NCI-H187 treated with DMSO at 0.1 percent for 48 hours (cell line): ENCODE measurements at places on chromosomes 3 and 15.
A peak's percentile ranks its signal among the peaks of the same experiment; 100 is the strongest.

DNA sequence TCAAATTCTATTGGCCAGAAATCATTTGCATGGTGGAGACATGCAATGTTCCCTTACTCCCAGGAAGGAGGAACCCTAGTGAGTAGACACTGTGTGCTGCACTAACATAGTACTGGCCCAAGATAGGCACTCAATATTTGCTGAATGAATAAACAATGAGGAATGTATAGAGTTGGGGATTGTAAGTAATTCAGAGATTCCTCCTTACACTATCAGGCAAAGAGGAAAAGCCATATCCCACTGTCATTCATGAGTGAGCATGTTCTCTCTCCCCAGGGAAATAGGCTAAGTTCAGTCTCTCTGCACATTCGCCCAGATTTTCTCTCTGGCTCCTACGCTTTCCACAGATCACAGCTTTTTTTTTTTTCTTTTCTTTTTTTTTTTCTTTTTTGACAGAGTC lies 154.9 kb upstream of the WNT5A start:
- no peak for DNase-seq

DNA sequence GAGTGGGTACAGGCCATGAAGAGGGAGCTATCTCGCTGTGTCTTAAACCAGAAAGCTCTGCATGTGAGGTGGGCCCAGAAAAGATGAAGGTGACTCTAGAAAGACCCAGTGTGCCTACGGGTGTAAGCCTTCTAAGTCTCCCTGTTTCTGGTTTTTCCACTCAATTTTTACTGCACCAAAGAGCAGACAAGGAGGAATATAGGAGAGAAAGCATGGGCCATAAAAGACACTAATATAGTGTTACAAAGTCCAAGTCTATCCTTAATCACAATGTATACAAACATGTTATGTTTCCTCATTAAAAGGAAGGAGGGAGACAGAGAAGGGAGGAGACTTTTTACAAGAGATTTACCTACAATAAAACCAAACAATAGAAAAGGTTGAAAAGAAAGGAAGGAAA lies 24.1 kb upstream of the ZKSCAN7 start:
- DNase-seq = no peak

- DNase-seq = no peak
These were observed 438.4 kb downstream of the OCA2 start for GRCh38 chr15:27660676-27661075.

DNA sequence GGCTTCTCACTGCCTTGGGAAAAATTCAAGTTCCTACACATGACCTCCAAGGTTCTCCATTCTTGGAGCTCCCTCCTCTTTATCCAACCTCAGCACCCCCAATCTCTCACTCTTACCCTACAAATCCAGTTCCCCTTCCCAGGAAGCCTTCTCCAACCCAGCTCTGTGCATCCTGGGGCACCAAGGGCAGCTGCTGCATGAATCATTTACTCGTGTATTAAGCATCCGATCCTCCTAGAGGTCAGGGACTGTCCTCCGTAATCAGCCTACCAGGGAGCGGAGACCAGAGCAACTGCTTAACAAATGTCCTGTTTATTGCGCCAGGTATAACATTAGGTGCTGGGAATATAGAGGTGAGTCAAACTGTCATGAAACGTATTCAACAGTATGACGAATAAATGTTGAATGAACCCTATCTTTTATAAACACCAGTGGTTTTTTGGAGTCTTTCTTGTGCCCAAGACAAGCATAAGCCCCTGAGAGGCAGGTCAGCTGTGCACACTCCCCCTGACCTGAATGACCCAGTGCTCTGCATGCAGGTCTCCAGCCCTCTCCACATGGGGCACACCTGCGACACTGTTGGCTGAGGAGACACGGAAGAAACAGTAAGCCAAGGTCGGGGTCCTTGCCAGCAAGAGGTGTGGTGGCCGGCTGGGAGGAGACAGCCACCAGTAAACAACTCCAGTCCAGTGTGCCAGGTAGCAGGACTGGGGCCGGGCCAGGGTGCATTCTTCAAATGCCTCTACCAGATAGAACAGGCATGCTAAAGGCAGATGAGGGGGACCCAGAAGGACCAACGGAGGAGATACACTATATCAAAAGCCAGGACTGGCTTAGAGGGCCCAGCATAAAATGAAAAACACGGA lies 27.6 kb downstream of the ANP32A start:
- no peak for DNase-seq

GRCh38 chr3:190442240-190442639 lies 7.5 kb downstream of the TMEM207 start:
- DNase-seq = no peak

DNA sequence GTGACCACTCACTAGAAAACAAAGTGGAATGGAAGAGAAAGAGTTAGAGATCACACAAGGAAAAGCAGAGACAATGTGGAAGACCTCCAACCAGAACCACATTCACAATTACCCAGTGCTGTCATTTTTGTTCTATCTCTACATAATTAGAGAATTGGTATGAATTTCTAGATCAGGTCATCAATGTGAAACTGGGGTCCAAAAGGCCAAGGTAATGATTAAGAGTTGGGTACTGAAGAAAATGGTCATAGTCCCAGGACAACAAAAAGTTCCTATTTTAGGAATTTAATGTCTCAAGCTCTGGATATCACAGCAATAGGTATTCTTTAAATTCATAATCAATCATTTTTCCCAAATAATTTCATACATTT lies 84.7 kb upstream of the PPIB start:
- no peak for DNase-seq

DNA sequence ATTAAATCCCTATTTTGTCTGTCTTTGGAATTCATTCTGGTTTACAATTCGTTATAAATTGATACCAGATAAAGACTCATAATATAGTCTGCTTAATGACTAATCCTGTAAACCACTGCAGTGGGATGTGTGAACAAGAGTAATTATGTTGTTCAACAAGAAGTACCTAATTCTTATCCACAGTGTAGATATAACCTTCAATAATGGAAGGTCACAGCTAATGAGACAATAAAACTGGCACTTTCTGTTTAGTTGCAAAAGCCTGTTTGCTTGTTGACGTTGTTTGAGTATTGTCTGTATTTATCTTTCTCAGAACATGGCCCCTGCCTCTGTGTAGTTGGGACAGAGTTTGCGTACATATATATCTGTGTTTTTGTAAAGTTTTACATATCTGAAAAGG lies 26.7 kb downstream of the PIAS1 start:
- no peak for DNase-seq

DNA sequence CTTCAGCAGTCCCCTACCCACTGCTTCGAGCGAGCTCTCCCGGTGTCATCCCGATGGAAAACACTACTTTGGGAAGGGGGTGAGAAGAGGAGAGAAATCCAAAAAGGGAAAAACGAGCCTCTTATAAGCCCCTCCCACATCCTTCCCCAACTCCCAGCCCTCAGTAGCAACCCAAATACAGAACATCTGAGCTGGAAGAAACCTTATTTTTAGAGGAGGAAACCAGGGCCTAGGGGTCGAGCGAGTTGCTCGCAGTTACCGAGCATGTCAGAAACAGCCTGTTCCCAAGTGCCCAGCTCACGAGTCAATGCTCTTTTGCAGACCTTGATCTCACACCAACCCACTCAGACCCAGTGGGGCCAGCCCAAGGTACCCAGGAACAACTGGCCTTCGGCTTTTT lies 14.2 kb downstream of the RBPMS2 start:
- no peak for DNase-seq

- DNase-seq = no peak
These were observed 11.4 kb downstream of the CCDC12 start for GRCh38 chr3:46965151-46965550.

DNA sequence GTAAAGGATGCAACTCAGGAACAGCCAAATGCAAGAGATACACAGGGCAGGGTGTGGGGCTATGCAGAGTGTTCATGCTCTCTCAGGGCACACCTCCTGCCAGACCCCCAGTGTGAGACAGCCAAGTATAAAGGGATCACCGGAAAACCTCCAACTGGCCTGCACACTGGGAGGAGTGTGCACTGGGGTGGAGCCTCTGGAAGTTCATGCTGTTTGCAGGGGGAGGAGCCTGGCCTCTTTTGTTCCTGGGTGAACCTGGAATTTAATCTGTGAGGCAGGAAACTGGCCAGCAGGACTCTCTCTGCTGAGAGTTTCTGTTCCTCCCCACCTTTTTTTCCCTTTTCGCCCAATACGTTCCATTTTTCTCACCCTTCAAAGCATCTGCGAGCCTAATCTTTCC lies 204.1 kb downstream of the WNT5A start:
- DNase-seq = no peak

GRCh38 chr15:58473724-58474123 lies 41.9 kb downstream of the LIPC start:
- DNase-seq = no peak

DNA sequence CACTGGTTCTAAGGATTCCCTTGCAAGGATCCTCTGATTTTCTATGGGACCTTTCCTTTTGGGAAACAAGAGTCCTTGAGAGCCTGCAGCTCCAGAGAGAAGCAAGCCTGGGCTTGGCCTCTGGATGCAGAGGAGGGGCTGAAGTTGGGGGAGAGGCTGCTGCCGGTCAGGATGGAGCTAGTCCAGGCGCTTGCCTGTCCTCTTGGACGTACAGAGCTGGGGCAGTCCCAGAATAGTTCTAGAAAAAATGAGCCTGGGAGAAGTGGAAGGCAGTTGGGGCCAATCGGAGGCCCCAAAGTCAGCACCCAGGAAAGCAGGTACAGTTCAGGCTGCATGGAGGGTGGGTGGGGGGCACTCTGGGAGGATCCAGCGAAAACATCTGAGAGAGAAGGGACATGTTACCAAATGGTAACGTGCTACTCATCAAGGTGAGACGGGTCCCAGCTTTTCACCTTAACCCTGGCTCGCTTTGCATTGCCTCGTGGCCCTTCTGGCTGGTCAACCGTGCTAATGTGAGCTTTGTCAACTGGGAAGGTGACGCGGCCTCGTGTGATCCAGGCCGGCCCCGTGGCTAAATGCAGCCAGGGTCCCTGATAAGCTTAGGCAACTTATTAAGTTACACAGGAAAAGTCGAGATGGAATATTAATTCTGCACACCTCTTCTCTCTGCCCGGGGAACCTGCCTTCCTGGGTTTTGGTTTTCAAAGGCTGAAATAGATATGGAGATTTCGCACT lies 38.7 kb upstream of the MAGEF1 start:
- DNase-seq = no peak

GRCh38 chr3:21505711-21506460 lies 245.1 kb downstream of the ZNF385D start:
- DNase-seq = no peak

GRCh38 chr3:171456765-171457606 lies 3.2 kb downstream of the TNIK start:
- DNase-seq = no peak

DNA sequence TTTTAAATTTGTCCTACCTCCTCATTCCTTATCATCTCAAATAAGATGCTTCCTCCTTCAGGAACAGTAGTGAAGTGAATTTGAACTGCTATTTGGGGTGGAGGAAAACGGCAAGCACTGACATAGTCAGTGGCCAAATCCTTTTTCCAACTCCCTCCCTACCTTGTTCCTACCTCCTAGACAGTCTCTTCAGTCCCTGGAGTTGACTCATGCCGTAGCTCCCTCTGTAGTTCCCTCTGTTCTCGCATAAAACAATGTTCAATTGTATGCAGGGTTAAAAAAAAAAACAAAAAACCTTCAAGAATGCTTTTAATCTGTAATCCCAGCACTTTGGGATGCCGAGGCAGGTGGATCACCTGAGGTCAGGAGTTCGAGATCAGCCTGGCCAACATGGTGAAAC lies 1.4 kb downstream of the UBR1 start:
- DNase-seq = no peak

GRCh38 chr3:48709051-48709461 lies 8.0 kb downstream of the IP6K2 start:
- DNase-seq = no peak

GRCh38 chr3:141575879-141576743 lies 89.3 kb downstream of the RASA2 start:
- DNase-seq = no peak

DNA sequence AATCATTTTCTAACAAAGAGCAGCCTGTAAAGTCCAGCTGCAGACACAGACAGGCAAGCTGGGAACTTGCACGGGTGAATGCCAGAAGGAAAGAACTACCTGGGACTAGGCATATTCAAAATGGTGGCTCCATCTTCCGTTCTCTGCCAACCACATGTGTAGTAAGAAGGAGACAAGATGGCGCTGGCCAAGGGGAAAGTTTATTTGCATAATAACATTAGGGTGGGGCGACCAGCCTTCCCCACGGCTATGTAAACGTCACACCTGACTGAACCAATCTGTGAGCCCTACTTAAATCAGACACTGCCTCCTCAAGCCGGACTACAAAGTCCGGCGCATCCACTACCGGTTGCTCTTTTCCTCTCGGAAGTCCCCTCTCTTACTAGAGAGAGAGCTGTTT lies 130.8 kb downstream of the SNRK start:
- no peak for DNase-seq

GRCh38 chr15:61144055-61144454 lies 85.0 kb downstream of the RORA start:
- no peak for DNase-seq

GRCh38 chr3:152519376-152519775 lies 250.6 kb downstream of the MBNL1 start:
- DNase-seq = no peak

- no peak for DNase-seq
These were observed 187.2 kb downstream of the RORA start for GRCh38 chr15:61041886-61042285.

- no peak for DNase-seq
These were observed 3.9 kb downstream of the SCN5A start for GRCh38 chr3:38645601-38646000.

GRCh38 chr3:143812481-143812880 lies 35.8 kb downstream of the SLC9A9 start:
- no peak for DNase-seq

DNA sequence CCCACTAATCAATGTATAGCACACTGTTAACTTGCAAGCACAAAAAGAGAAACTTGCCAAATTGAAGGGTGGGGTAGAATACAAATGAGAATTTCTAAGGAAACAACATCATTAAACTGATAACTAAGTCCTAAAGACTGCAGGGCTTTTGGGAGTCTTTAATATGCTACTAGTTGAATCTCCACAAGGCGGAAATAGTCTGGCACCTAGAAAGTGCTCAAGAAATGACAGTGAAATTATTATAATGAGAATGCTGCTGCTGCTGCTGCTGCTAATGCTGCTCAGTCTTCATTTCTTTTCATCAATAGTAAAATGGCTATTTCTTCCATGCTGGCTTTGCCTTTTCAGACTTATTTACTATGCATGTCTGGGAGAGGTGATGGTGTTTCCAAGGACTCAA lies 91.8 kb downstream of the BTD start:
- DNase-seq = no peak

DNA sequence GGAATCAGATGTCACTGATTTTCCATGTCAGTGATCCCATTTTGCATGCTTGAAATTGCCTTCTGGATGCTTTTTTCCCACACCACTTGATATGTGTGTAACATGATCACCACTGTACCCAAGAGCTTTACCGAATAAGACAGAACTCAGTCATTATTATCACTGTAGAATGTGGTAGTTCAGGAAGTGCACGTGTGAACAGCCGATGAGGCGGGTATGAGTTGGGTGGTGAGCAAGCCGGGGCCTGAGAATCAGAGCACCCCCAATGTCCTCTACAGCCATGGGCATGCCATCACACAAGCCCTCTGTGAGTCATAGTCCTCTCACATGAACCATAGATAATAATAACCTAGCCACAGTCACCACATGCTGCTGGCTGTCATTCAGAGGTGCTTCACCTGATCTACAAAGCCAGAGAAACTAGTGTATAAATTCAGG lies 470.8 kb downstream of the SOX2 start:
- peak; percentile 61 for DNase-seq
